Peyer's patch (tissue), 4 donors: ENCODE measurements at places on chromosomes 3 and 15.

DNA sequence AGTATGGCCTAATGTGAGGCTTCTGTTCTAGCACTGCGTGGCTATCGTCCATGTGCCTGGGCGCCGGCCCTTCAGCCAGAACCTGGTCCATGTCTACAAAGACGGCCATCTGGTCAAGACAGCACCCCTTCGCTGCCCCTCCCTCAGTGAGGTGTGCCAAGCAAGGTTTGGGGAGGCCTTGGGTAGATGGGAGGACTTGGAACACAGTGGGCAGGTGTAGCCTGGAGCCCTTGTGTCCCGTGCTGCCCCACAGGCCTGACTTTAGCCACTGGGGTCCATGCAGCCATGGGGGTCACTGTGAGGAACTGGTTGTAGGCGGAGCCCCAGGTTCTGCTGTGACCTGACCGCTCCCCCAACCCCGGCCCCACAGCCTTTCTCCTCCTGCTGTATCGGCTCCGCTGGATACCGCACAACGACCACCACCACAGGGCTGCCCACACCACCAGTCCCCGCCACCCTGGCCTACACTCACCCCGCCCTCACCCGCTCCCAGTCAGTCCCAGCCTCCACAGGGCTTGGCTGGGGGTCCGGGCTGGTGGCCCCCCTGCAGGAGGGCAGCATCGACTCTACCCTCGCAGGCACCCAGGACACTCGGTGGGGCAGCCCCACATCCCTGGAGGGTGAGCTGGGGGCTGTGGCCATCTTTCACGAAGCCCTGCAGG, 16.6 kb downstream of the NBEAL2 start:
- peaks cover 55% of the 10 kb centered on the region for H3K36me3 ChIP-seq
- H3K4me3 ChIP-seq = no peak overlapping the region
- H3K27me3 ChIP-seq = no peaks in the 10 kb centered on the region
- H3K4me1 ChIP-seq = no peaks in the 10 kb centered on the region
- H3K27ac ChIP-seq = no peak overlapping the region

- DNase-seq = peak; percentile 68
- H3K4me3 ChIP-seq = no peak overlapping the region
- H3K27me3 ChIP-seq = no peaks in the 10 kb centered on the region
- H3K36me3 ChIP-seq = no peaks in the 10 kb centered on the region
- no peaks in the 10 kb centered on the region for H3K4me1 ChIP-seq
- no peak overlapping the region for H3K27ac ChIP-seq
These were observed 16.8 kb downstream of the ATP10A start for GRCh38 chr15:25846377-25846776.

DNA sequence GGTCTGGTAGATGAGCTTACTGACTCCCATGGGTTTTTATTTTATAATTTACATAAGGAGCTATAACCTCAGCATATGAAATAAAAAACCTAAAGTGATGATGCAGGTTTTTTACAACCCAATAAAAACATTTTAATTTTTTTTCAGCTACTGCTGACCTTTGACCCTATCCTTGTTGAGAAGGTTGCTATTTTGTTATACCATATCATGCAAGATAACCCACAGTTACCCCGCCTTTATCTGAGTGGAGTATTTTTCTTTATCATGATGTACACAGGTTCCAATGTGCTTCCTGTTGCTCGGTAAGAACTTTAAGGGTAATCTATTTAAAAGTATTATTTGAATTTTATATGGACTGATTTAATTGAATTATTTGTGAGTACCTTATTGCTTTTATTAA, 70.8 kb downstream of the DNAJC13 start:
- H3K36me3 ChIP-seq = no peaks in the 10 kb centered on the region
- no peak for DNase-seq
- no peak overlapping the region for H3K4me3 ChIP-seq

DNA sequence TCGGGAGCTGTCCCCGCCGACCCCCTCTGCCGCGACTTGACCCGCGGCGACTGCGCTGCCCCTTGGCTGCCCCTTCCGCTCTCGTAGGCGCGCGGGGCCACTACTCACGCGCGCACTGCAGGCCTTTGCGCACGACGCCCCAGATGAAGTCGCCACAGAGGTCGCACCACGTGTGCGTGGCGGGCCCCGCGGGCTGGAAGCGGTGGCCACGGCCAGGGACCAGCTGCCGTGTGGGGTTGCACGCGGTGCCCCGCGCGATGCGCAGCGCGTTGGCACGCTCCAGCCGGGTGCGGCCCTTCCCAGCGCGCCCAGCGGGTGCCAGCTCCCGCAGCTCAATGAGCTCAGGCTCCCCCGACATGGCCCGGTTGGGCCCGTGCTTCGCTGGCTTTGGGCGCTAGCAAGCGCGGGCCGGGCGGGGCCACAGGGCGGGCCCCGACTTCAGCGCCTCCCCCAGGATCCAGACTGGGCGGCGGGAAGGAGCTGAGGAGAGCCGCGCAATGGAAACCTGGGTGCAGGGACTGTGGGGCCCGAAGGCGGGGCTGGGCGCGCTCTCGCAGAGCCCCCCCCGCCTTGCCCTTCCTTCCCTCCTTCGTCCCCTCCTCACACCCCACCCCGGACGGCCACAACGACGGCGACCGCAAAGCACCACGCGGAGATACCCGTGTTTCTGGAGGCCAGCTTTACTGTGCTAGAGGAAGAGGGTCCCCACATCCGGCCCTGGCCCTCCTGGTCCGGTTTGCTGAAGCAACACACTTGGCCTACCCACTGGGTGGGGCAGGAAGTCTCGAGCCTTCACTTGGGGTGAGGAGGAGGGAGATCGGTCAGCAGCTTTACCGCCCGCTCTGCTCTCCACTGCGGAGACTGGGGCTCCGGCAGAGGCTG, at the start of gene RASSF1:
Gene RASSF1 (minus strand): TSS at position 389 of the 882 bp plus-strand sequence. CDS start 31 bp downstream, at position 358.
- DNase-seq = peak; percentile 93
- H3K27ac ChIP-seq = peak within 1 kb of the TSS; percentile 99
- H3K36me3 ChIP-seq = no peaks in the 10 kb centered on the region
- H3K4me1 ChIP-seq = peaks cover 18% of the 10 kb centered on the region
- no peaks in the 10 kb centered on the region for H3K27me3 ChIP-seq
- H3K4me3 ChIP-seq = peak within 1 kb of the TSS; percentile 43

DNA sequence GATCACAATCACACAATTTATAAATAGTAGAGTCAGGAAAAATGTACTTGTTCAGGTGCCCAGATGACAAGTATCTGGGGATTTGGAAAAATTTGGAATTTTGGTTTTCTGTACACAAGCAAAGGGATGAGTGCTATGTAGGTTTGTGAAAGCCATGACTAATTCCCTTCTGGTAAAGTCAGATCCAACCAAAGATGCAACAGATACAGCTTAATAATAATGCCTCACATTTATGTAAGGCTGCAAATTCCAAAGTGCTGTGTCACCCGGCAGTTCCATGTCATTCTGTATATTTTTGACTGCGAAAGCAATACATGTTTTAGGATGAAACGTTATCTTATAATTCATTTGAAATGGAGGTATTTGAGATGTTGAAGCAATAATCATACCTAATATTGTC, 102.7 kb upstream of the AGBL1 start:
- H3K27me3 ChIP-seq = no peaks in the 10 kb centered on the region
- no peak for DNase-seq
- H3K27ac ChIP-seq = no peak overlapping the region
- no peaks in the 10 kb centered on the region for H3K36me3 ChIP-seq
- H3K4me1 ChIP-seq = no peaks in the 10 kb centered on the region
- no peak overlapping the region for H3K4me3 ChIP-seq

GRCh38 chr15:52013151-52013791, 5.7 kb upstream of the MAPK6 start:
- no peak for DNase-seq
- H3K27me3 ChIP-seq = no peaks in the 10 kb centered on the region
- H3K4me3 ChIP-seq = no peak overlapping the region
- H3K36me3 ChIP-seq = no peaks in the 10 kb centered on the region
